Stimulated activated CD4-positive, alpha-beta T cell treated with anti-CD3 and anti-CD28 coated beads, Interleukin-1b, Interleukin-23, amount 100 ng/mL, for 24 hours (primary cell): ENCODE measurements at places on chromosomes 12 and 14.

- DNase-seq: no peak
These were observed 57.6 kb upstream of the SSTR1 start for GRCh38 chr14:38150075-38150474.

- no peak for DNase-seq
These were observed 32.4 kb upstream of the HDAC7 start for GRCh38 chr12:47852096-47852571.

DNA sequence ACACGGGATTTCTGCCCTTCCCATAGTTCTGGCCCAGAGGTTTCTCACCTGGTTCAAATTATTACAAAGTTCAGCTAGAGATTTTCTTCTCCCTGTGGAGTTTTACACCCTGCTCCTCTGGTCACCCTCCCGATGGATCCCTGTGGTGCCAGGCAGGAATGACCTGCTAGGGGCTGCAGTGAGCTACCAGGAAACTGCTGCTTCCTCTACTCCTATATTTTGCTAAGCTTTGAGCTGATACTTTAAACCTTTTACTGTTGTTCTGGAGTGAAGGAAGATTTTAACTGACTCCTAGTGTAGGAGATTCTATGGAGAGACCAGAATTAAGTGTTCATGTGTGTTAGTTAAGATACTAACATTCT, 30.4 kb upstream of the LRIG3 start:
- DNase-seq: no peak

GRCh38 chr14:94536836-94537235, 24.4 kb upstream of the SERPINA4 start:
- DNase-seq: no peak

GRCh38 chr14:61388976-61389576, 67.7 kb downstream of the PRKCH start:
- no peak for DNase-seq

- DNase-seq: no peak
These were observed 93.5 kb downstream of the ATXN2 start for GRCh38 chr12:111505601-111506036.

GRCh38 chr12:111178181-111179081, 190.5 kb downstream of the PHETA1 start:
- no peak for DNase-seq

- DNase-seq: no peak
These were observed 12.0 kb upstream of the TMED2 start for GRCh38 chr12:123572391-123572790.

- DNase-seq: no peak
These were observed 85.9 kb downstream of the PTGER2 start for GRCh38 chr14:52399921-52400595.

DNA sequence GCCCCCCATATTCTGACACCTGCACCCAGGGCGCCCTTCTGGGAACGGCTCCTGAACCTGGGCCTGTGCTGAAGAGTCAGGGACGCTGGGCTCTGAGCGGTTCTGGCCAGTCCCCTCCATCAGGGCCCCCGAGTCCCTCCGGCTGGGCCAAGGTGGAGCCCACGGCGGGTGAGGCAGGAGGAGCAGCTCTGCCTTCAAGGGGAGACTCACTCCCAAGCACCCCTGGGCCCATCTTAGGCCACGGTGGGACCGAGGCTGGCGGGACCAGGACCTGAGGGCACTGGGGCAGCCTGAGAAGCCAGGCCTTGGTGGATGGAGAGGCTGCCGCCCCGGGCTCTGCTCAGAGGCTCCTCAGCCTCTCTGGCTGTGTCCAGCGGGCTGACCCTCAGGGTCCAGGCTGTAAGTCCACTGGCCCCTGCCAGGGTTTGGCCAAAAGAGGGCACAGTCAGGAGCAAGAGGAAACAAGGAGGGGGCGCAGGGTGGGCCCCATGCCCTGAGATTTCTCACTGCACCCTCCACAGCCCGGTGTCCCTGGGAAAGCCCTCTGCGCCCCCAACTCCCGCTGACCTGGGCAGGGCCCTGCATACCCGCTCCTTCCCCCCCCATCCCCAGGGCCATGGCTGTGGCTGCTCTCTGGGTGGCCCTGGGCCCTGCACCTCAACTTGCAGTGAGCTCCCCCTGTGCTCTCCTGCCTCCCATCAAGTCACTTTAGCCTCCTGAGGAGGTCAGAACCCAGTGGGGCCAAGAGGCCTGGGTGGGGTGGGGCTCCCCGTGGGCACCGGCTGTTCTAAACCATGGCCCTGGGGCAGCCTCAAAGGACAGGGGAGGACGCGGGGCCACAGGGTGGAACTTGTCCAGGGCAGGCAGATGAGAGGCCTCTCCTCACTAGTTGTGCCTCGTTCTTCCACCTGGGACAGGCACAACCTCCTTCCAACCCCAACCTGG, 266.4 kb upstream of the SFSWAP start:
- DNase-seq: no peak

GRCh38 chr12:114958538-114958937, 274.6 kb upstream of the TBX3 start:
- no peak for DNase-seq
